ENCODE measurements at places on chromosomes 6 and 20. TPM values are rescaled to one million over a fixed set of nuclear protein-coding genes. Genes with fewer than 3 reads are reported as not detected.
A peak's percentile ranks its signal among the peaks of the same experiment; 100 is the strongest.

The HUS1B gene
- 1.3 TPM for polyA plus RNA-seq

DNA sequence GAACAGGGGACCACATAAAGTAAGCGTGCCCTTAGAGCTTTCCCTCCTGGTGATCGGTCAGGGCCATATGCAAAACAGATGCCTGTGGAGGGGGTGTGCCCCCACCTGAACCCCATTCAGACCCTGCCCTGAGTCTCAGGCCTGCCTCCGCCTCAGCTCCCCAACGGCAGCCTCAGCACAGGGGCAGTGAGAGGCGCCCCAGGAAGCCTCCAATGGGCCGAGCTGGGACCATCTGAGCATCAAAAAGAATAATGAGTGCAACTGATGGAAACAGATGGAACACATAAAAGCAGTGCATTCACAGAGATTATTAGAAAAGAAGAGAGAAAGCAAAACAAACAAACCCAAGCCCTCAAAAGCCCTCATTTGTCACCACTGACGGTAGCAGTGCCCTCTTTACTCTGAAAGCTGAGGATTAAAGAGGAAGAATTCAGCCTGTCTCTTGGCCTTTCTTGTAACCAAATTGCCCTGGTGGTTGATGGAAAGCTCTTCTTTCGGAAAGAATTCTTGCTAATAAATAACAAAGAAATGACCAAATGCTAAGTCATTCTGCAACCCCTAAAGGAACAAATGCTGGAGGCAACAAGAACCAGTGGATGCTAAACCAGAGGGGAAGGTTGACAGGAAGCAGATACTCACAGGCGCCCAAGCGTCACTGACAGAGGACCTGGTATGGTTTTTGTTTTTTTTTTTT, 6.8 kb downstream of the ADISSP start:
- DNase-seq = no peak

DNA sequence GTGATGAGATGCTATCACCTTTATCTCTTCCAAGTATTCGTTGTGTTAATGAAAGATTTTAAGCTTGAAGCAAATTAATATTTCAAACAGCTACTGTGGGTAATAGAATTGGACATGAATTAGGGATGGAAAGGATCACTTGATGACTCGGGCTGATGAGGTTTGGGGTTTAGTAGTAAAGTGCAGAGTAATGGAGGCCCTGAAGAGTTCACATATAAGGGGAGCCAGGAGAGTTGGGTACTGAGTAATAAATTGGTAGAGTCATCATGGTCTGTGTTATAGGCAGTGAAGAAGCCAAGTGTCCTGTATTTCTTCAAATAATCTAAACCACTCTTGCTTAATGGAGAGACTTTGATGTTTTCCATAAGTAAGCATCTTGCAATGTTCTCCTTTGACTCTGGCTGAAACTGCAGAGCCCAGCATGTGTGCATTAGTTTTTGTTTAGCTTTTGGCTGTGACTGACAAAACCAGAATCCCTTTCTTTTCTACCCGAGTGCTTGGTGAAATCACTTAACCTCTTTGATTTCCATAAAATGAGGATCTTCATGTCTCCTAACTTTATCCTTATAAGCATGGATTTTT, 57.6 kb downstream of the L3MBTL3 start:
- no peak for DNase-seq

- DNase-seq = no peak
Observed at GRCh38 chr20:44948107-44948506, 12.1 kb downstream of the TOMM34 start.

DNA sequence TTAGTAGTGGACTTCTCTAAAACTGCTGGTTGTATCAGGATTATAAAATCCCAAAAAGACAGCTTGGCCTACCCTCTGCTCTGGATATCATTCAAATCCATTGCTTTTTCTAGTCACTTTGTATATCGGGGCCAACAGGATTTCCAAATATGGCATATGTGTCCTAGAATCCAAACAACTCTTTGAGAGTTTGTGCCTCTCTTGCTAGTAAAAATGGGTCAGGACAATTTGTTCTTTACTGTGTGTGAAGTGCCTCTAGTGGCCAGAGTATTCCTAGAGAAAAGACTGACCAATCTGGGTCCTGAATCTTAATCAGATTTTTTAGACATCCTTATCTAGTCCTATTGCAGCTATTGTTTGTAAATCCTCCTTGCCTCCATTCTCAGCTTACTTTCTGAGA, 33.5 kb upstream of the MANEA start:
- no peak for DNase-seq

DNA sequence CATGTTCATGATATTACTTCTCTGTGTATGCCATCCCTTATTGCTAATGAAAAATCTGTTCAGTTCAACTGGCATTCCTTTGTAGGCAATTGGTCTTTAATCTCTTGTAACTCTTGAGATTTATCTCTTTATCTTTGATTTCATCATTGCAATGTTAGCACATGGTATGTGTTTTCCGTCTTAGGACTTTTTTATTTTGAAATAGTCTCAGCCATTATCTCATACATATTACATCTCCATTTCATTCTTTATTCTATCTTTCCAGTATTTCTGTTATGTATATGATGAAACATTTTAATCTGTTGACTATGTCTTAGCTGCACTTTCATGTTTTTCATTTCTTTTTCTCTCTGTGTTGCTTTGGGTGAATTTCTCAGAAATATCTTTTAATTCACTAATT, 58.1 kb downstream of the VSTM2L start:
- DNase-seq = no peak

GRCh38 chr20:60341062-60341461, 382.8 kb downstream of the CDH26 start:
- DNase-seq = no peak

DNA sequence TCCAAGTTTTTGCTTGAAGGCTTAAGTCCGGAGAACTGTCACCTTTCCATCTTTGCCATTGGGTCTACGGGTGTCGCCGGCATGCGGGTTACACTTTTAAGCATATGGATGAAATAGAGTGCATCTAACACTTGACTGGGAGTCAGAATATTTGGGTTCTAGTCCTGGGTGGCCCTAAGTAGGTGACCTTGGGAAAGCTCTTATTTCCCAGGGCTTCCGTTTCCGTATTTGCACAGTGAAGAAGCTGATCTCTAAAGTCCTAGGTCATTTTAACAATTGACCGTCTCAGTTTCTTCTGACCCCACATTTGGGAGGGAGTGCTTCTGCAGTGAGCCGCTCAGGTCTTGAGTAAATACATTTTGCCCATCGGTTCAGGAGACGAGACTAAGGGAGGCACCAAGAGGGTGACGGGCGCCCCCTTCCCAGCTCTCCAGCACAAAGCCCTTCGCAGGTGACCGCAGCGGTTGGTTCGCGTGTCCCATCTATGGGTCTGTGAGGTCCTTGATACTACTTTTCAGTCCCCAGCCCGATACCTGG, 651 bp upstream of the BLTP3A start:
- peak; percentile 75 for DNase-seq

DNA sequence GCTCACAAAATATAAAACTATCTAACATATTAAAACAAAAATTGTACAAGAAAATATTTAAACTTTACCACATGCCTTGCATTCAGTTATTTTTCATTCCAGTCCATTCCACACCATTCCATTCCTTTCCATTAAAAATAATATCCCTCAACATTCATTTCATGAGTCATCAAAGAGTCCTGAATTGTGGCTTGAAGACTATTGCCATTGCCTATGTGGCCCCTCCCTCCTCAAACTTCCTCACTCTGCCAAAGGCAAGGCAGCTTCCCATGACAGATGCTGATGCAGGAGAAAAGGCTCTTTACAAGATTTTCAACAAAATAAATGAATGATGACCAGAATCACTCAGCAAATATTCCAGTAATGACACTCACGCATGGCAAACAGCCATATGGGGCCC, 31.7 kb downstream of the IL20RA start:
- no peak for DNase-seq

All from GM23338 (cell line).